Omental fat pad (tissue), 4 donors: ENCODE measurements at places on chromosomes 12 and 14. TPM values are rescaled to one million over a fixed set of nuclear protein-coding genes. Genes with fewer than 3 reads are reported as not detected.

- DNase-seq = no peak
Measured at GRCh38 chr14:84024231-84024820, 1505.6 kb upstream of the FLRT2 start.

- no peak for DNase-seq
Measured at GRCh38 chr12:97336900-97337751, 125.5 kb upstream of the RMST start.

Gene FAR2
- total RNA-seq = 21.5 TPM

- DNase-seq = no peak
Measured at GRCh38 chr12:3523058-3523457, 32.1 kb downstream of the PRMT8 start.

DNA sequence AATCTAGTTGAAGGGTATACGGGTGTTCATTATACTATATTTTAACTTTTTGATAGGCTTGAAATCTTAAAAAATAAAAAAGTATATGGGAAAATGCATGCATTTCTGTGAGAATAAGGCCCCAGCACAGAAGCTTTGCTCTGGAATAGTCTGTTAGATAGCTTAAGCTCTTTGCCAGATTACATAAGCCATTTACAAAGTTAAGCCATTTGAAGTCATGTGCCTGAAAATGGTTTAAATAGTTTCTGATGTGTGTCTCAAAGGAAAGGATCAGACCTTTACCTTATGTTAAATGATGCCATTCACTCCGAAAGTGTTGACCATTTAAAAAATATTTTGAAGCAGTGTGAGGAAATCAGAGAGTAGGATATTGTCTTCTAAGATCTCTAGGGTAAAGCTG, 51.3 kb downstream of the WASHC4 start:
- no peak for DNase-seq

Gene TAS2R50
- 12.1 TPM for total RNA-seq

Gene AVPR1A
- total RNA-seq = 36.7 TPM

DNA sequence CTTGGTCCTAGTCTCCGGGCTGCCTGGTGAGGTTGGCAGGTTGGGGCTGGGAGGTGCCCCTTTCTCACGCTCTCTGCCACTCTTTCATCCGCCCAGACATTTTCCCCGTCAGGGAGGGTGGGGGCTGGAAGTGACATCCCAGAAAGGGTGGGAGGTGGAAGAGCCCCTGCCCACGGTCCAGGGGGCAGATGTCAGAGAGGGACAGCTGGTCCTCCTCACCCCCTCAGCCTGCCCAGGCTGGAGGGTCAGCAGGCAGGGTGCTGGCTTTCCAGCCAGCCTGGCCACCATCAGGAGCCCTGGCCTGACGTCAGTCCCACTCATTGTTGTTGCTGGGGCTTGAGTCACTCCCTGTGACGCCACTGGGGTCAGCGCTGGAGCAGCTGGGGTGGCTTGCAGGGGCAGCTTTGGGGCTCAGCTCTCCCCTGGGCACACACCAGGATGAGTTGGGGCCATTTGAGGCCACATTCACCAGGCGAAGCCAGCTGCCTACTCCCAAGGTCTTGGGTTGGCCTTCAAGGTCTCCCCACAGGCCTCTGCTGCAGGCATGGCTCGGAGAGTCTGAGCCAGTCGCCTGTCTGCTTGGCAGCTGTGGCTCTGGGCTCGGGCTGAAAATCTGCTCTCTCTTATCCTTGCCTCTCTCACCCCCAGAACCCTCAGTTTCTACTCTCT, 5.7 kb upstream of the ATG101 start:
- DNase-seq = no peak

Gene NR4A1
- total RNA-seq = 262 TPM

Gene IL22
- not detected for total RNA-seq

DNA sequence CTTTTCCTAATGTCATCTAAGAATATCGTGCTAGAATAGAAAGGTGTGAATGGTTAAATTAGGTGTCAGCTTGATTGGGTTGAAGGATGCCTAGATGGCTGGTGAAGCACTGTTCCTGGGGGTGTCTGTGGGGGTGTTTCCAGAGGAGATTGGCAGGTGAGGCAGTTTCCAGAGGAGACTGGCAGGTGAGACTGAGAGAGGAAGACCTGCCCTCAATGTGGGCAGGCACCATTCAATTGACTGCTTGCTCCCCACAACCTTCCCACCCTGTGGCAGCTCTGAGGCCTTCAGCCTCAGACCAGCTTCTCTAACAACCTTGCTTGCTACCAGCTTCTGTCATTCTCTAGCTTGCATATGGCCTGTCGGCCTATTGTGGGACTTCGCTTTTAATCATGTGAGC, 9.2 kb downstream of the RNASE9 start:
- no peak for DNase-seq

Gene RDH5
- 92.1 TPM for total RNA-seq

GRCh38 chr12:50452795-50453194, 52.0 kb upstream of the DIP2B start:
- no peak for DNase-seq

GRCh38 chr12:96501133-96501761, 11.9 kb downstream of the CFAP54 start:
- no peak for DNase-seq

DNA sequence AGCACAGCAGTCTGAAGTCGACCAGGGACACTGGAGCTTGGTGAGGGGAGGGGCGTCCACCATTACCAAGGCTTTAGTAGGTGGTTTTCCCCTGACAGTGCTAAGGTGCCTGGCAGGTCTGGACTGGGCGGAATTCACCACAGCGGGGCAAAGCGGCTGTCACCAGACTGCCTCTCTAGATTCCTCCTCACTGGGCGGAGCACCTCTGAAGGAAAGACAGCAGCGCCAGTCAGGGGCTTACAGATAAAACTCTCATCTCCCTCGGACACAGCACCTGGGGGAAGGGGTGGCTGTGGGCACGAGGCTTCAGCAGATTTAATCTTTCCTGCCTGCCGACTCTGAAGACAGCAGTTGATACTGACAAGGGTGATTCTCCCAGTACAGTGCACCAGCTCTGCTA, 39.1 kb downstream of the DDHD1 start:
- no peak for DNase-seq

- no peak for DNase-seq
Measured at GRCh38 chr14:72891666-72892102, 2.2 kb downstream of the DPF3 start.
